ENCODE measurements at places on chromosomes 12 and 14. TPM values are rescaled to one million over a fixed set of nuclear protein-coding genes. Genes with fewer than 3 reads are reported as not detected.

Gene SYNJ2BP
- 38.2 TPM for total RNA-seq

Gene RAD52
- 16.9 TPM for total RNA-seq

Gene ASB2
- 32.2 TPM for total RNA-seq

GRCh38 chr12:118372541-118373495 lies at the start of gene TAOK3:
Gene TAOK3 (minus strand): TSS chr12:118372907. CDS start chr12:118255567, 117,340 bp downstream.
- DNase-seq = peak; percentile 99
- peaks cover 3% of the 10 kb centered on the region for H3K4me1 ChIP-seq
- H3K27me3 ChIP-seq = no peaks in the 10 kb centered on the region
- peak within 1 kb of the TSS; percentile 89 for H3K4me3 ChIP-seq
- H3K36me3 ChIP-seq = no peaks in the 10 kb centered on the region

- H3K4me1 ChIP-seq = no peaks in the 10 kb centered on the region
- peak overlapping the region; percentile 71 for H3K27ac ChIP-seq
- H3K4me3 ChIP-seq = no peak overlapping the region
- no peak for DNase-seq
These were observed 122.0 kb downstream of the RAD51B start for GRCh38 chr14:67941456-67942018.
